Stimulated activated naive CD4-positive, alpha-beta T cell (primary cell): ENCODE measurements at places on chromosomes 11 and 22.

DNA sequence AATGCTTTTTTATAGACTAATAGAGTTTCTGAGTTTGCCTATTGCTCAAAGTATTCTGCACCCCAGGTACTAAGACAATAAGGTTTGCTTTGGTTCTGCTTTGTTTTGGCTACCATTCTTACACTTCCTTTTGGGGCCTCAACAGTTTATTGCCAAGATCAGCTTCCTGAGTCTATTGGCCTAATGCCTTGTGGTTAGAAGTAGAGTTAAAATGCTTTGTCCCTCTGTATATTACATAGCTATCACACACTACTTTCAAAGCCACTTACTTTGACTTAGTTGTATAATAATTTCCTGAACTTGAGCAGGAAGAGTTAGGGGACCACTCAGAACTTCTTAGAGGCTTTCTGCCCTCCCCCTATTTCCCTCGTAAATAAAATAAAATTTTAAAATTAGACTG lies 96.5 kb downstream of the DLG2 start:
- no peak for DNase-seq

- DNase-seq = no peak
Measured at GRCh38 chr11:123152951-123153350, 42.1 kb downstream of the CLMP start.

- DNase-seq = no peak
Measured at GRCh38 chr11:1750840-1751530, 590 bp upstream of the IFITM10 start.

DNA sequence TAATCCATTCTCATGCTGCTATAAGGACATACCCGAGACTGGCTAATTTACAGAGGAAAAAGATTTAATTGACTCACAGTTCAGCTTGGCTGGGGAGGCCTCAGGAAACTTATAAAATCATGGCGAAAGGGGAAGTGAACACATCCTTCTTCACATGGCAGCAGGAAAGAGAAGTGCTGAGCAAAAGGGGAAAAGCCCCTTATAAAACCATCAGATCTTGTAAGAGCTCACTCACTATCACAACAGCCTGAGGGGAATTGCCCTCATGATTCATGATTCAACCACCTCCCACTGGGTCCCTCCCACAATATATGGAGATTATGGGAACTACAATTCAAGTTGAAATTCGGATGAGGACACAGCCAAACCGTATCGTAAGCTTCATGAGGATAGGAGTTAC lies 3.8 kb upstream of the CYB5R2 start:
- DNase-seq = no peak

DNA sequence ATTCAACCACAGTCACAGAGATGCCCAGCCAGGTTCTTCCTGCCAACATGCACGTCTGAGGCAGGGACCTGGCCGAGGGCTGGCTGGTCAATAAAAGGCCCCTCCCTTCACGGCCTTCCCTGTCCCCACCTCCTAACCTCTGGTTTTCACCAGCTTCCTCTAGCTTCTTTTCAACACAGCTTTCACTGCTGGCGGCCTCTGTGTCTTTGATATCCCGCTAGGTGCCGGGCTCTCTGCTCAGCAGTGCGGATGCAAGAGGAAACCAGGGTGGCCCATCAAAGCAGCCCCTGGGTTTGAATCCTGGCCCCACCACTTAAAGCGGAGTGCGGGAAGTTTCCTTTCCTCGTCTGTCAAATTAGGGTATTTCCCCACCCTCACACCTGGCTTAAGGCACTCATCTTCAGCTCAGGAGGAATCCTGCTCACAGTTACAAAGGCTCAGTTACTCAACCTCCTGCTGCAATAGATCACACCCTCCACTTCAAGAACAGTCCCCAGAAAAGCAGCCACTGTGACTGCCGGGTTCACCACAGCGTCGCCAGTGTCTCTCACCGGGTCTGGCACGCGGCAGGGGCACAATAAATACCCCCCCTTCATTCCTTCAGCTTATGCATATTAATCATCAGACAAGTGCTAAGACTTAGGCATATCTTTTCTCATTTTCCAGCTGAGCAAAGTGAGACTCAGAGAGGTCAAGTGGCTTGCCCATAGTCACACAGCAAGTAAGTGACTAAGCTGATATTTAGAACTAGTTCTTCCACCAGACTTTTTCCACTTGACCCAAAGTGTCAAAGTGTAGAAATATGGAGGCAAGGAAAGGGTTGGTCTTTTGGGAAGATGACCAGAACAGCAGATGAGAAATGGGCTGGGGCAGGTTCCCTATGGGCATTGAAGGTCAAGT lies 45.7 kb downstream of the TXN2 start:
- peak; percentile 72 for DNase-seq

DNA sequence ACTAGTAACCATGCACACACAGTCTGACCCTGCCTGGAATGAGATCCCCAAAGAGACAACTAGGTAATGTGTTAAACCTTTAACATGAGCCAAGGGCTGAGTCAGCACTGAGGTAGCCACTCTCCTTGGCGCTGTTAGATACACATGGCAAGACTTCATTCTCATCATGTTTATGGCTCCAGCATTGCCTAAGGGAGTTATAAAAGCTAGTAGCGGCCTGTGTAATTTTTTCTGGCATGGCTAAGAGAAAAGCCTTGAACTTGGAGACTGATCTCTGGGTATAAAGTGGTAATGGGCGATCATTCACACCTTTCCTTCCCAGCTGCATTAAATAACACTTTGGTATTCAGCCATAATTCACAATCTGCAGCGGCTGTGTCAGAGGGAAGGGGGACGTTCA lies 779.7 kb upstream of the LRRC4C start:
- DNase-seq = no peak

- DNase-seq = no peak
Measured at GRCh38 chr11:82858133-82858532, 42.1 kb downstream of the PRCP start.

DNA sequence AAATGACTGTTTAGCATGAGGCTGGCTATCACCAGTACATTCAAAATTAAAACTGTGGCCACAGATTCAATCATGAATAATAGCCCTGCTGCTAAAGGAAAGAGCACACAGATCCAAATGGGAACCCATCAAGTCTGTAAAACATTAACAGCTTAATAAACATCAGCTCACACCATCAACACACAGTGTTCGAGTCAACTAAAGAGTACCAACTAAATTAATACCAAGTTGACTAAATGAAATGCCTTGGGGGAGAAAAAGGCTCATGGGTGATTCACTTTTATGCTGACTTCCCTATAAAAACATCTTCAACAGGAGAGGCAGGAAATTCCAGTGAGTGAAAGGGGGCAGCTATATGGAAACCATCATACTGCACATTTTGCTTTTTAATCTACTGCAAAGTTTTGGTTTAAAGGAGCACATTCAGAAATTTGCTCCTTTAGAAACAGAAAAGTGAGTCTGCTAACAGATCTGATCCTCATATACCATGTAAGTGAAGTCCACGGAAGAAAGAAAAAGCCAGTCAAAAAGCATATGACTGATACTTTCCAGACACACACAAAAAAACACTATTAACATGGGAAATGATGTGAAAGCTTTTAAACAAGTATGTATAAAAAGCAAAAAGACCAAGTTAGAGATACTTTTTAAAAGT lies 16.3 kb downstream of the LGR4 start:
- no peak for DNase-seq

DNA sequence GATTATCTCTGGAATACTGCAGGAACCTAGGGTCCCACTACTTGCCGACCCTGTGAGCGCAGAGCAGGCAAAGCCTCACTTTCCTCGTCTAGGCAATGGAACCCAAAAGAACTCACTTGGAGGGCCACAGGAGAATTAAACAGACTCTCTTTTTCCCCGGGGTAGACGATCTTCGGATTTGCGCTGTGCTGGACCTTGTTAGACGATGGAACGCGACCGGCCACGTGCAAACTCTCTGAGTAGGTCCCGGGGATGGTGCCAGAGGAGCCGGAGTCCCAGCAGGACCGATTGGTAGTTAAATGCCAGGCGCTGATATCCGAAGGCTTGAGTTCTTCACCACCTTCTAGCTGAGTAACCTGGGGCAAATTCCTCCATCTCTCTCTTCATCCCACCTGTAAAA lies 1.0 kb upstream of the SLC1A2 start:
- DNase-seq = no peak

GRCh38 chr11:32333320-32333991 lies 101.9 kb downstream of the WT1 start:
- no peak for DNase-seq

- DNase-seq = no peak
Measured at GRCh38 chr11:76785513-76785912, 2.4 kb downstream of the TSKU start.

DNA sequence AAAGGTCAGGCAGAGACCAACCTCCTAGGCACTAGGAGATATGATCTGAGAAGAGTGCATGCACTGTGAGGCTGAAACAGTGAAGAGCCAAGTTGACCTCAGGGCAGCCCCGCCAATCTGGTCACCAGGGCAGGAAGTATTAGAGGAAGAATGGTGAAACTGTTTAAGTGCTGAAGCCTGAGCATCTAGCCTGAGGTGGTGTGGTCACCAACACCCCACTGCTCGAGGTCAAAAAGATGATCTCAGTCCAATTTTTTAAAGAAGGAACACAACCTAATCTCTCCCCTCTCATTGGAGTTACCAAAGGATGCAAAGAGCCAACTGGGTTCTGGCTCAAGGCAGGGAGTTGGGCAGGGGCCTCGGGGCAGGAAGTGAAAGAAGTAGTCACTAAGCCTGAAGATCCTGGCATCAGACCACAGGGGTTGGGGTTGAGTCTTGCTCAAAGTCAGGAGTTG lies 4.0 kb downstream of the APBB1 start:
- no peak for DNase-seq

GRCh38 chr22:17943533-17944249 lies 80.7 kb downstream of the MICAL3 start:
- no peak for DNase-seq

DNA sequence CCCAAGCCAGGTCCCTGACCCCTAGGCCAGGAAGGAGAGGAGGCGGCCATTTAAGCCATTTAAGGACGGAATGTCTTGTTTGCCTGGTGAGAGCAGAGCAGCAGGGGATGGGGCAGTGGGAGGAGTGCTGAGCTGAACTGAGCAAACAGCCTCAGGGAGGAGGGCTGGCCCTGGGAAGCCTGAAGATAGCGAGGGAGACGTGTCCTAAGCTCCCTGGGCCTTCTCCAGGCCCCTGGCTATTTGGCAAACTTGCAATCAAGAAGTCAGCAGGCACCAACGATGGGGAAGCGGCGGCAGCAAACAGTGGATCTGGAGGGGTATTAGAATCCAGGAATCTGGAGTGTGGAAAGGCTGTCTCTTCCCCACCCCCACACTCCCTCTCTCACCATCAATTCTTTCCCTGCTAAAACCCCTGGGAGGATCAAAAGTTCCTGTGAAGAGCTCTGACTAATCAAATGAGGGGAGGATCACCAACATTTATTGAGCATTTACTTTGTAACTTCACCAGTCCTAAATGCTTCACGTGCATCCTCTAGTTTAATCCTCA lies 8.8 kb downstream of the BCL9L start:
- DNase-seq = no peak

- peak; percentile 37 for DNase-seq
Measured at GRCh38 chr22:45296628-45297297, 12.0 kb downstream of the UPK3A start.

- no peak for DNase-seq
Measured at GRCh38 chr22:49209452-49210195, 618.0 kb downstream of the BRD1 start.

DNA sequence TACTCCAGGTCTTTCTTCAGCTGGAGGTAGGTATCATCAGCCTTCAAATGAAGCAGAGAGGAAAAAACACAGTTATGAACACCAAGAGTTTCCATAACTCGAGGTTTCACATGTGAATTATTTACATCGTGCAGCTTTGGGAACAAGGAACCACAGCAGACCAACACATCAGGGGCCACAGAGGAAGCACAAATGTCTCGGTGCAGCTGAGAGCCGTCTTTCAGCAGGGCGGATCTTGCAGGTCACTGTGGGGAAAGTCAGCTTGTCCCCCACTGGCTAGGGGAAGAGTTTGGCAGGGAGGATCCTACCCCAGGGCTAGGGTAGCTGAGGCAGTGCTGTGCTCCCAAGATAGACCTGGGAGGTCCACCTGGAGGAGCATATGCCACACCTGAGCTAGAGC lies 74.7 kb downstream of the C11orf58 start:
- no peak for DNase-seq

DNA sequence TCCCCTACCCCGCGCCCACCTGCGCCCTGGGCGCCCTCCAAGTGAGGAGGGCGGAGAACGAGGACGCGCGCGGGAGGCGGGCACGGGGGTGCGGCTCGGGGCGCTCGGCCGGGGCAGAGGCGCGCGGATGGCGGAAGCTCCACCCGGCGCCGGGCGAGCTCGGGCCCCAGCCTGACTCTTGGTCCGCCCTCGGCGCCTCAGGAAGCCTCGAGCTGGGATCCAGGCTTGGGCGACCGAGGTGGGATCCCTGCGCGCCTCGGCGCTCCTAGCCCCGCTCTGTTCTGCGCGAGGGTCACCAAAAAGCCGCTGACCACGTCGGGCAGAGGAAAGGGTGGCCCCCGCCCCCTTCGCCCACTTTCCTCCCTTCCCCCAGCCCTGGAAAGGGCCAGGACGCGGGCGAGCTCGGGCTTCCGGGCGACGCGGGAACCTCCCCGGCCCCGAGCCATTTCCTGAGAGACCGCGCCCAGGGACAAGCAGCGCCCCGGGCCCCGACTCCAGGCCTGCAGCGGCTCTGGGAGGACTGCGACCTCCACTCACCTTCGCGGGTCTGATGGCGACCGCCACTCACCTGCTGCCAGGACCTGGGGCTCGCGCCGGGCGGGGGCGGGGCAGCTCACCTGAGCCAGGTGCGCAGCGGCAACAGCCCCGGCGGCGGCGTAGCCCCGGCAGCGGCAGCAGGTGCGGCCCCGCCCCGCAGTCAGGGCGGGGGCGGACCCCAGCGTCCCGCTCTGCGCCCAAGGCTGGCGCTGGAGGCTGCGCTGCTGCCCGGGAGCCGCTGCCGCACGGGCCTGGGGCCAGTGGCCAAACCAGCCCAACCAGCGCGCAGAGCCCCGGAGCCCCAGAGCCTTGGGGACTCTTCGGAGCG lies 2.2 kb upstream of the SIGIRR start:
- peak; percentile 49 for DNase-seq

GRCh38 chr11:2860636-2861035 lies 24.9 kb downstream of the CDKN1C start:
- no peak for DNase-seq

DNA sequence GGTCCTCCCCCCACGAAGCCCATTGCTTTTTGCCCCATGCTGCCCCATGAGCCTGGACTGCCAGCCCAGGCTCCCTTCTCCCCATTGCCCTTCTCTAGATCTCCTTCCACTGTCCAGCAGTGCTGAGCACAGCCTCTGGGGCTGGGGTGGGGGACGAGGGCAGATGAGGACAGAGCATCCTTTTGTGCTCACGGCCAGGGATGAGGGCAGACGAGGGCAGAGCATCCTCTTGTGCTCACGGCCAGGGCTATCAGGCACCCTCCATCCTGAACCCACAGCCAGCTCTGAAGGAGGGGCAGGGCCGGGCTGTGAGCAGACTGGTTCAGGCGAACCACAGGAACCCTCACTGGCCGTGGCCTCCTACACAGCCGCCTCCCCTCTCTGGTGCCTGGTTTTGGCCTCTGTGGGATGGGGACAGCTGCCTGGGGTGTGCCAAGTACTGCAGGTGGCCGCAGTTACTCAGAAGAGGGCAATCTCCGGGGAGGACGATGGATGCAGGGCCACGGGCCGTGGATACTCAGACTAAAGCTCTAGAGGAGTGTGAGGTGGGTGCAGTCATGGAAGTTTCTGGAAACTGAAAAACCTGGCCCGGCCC lies 1258.8 kb downstream of the BRD1 start:
- DNase-seq = no peak
